ENCODE measurements at places on chromosomes 1 and 21. TPM values are rescaled to one million over a fixed set of nuclear protein-coding genes. Genes with fewer than 3 reads are reported as not detected.

- no peak overlapping the region for H3K27ac ChIP-seq
- H3K27me3 ChIP-seq: no peaks in the 10 kb centered on the region
- no peak for DNase-seq
- H3K4me3 ChIP-seq: no peak overlapping the region
- H3K4me1 ChIP-seq: no peaks in the 10 kb centered on the region
Measured at GRCh38 chr1:243393096-243393495, 137.3 kb downstream of the SDCCAG8 start.

DNA sequence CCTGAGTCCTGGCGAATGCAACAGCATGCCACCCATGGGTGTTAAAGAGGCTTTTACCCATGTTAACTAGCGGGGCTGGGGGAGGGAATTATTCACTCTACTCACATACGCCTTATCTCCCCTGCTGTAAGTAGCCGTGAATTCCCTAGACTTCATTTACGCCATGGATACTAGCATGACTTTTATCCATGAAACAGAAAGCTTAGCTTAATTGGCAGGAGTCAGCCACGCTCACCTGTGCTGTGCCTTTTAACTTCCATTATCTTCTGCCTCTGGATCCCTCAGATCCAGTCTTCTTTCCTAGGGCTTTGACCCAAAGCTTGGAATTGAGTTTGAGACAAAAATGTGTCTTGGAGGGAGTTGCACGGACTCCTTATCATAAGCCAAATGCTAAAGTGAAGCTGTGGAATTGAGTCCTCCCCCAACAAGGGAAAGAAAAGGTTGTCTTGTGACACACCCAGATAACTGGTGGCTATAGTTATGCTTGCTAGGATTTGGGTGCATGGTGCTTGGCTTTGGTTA lies 9.7 kb upstream of the NASP start:
- H3K4me1 ChIP-seq: no peaks in the 10 kb centered on the region
- no peak overlapping the region for H3K4me3 ChIP-seq
- no peak for DNase-seq
- H3K27me3 ChIP-seq: no peaks in the 10 kb centered on the region
- no peak overlapping the region for H3K27ac ChIP-seq

- no peaks in the 10 kb centered on the region for H3K4me1 ChIP-seq
- no peak overlapping the region for H3K4me3 ChIP-seq
- no peaks in the 10 kb centered on the region for H3K27me3 ChIP-seq
- no peak for DNase-seq
- H3K36me3 ChIP-seq: no peaks in the 10 kb centered on the region
Measured at GRCh38 chr1:205585835-205586785, 45.7 kb downstream of the ELK4 start.

DNA sequence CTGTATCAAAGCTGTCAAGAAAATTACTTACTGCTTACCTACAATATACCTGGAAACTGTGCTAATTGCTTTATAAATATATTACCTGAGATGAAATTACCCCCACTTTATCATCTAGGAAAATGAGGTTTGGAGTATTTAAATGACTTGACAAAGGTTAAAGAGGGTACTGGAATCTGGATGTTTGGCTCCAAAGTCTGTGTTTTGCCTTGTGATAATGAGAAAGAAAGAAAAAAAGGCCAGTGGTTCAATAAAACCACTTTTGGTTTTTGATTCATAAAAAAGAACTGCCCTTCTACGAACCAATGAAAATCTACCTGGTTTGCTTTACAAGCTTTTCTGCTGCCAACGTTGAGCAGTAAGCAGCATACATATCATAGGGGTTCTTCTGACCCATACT lies 61.3 kb upstream of the MUTYH start:
- H3K27me3 ChIP-seq: no peaks in the 10 kb centered on the region
- no peaks in the 10 kb centered on the region for H3K36me3 ChIP-seq
- H3K4me1 ChIP-seq: no peaks in the 10 kb centered on the region
- no peak overlapping the region for H3K27ac ChIP-seq

DNA sequence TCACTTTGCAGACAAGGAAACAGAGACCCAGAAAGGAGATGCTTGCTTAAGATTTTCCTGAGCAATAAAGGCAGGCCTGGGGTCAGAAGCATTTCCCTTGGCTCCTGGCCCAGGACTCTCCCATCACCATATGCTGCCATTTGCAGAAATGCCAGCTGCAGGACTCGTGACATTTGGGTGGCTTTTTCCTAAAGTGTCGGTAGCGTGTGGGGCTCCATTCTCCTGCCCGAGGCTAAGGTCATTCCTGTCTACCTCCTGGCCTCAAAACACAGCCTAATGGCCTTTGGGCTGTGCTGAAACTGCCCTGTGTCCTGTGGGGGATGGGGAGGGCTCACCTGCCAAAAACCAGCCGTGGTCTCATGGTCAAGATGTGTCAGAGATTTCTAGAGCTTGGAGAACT lies 216.1 kb upstream of the EDN2 start:
- H3K36me3 ChIP-seq: no peaks in the 10 kb centered on the region
- H3K27ac ChIP-seq: no peak overlapping the region
- no peak for DNase-seq
- H3K4me1 ChIP-seq: no peaks in the 10 kb centered on the region
- no peak overlapping the region for H3K4me3 ChIP-seq

GRCh38 chr1:2045468-2046173 lies 4.6 kb upstream of the PRKCZ start:
- no peak overlapping the region for H3K4me3 ChIP-seq
- no peak overlapping the region for H3K27ac ChIP-seq
- H3K4me1 ChIP-seq: peaks cover 18% of the 10 kb centered on the region
- peak; percentile 22 for DNase-seq
- no peaks in the 10 kb centered on the region for H3K36me3 ChIP-seq
- peaks cover 2% of the 10 kb centered on the region for H3K27me3 ChIP-seq

The OXCT2 gene
- total RNA-seq: 0.98 TPM

GRCh38 chr1:214295934-214296333 lies 15.0 kb downstream of the SMYD2 start:
- peak; percentile 67 for DNase-seq
- no peak overlapping the region for H3K27ac ChIP-seq

DNA sequence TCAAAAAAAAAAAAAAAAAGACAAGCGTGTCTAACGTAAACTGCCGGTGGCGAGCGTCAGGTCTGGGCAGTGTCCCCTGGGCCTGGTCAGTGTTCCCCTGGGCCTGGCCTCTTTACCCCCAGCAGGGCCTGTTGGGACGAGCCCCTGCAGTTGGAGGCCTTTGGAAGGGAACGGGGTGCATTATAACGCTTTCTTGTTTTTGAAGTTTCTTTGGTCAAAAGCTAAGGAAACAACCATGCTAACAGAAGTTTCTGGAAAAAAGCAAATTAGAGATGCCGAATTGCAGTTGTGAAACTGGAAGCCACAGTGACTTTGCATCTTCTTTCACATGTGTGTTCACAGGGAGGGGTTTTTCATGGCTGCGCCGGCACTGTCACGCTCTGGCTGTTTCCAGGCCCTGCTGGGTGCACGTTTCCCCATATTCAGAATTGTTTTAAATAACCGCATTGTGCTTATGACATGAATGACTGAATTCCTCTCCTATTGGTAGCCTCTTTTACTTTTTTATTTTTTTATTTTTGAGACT lies 16.0 kb downstream of the RRP1 start:
- no peak overlapping the region for H3K27ac ChIP-seq
- H3K36me3 ChIP-seq: peaks cover 9% of the 10 kb centered on the region
- H3K27me3 ChIP-seq: no peaks in the 10 kb centered on the region

DNA sequence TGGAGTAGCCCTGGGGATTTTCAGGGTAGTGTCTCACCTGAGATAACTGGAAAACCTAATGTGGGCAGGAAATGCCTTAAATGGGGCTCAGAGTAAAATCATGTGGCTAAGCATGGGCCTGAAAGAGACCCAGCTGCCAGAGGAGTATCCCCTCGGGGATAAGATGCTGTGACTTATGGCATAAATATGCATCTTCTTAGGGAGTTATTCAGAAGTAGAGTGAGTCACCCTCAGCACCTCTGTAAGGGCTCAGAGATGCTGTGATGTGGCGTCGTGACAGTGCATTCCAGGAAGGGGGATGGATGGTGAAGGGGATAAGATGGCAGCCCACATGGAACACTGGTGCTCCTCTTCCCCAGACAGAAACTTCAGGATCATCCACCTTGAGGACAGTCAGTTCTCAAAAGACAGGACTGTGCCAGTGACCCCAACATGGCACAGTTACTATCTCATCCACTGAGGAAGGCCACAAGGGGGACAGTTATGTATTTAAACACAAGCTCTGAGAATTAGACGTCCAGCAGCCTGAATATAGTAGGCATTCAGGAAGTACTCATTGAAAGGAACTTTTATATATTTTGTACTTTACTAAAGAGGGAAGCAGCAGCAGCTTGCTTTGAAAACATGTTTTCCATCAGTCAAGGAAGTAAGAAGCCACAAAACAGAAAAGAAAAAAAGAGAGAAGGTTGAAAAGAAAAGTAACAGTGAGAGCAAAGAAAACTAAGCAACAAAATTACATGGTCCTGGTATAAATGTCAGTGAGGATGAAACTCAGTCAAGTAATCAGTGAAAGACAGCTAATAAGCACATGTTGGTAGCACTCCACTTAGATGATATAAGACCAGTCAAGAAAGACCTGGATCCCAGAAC lies 8.3 kb downstream of the IL24 start:
- no peaks in the 10 kb centered on the region for H3K4me1 ChIP-seq
- H3K4me3 ChIP-seq: no peak overlapping the region
- no peak overlapping the region for H3K27ac ChIP-seq
- H3K27me3 ChIP-seq: no peaks in the 10 kb centered on the region
- DNase-seq: no peak

- no peaks in the 10 kb centered on the region for H3K27me3 ChIP-seq
- peak overlapping the region; percentile 33 for H3K27ac ChIP-seq
- no peak overlapping the region for H3K4me3 ChIP-seq
Measured at GRCh38 chr1:56922507-56922906, 43.3 kb downstream of the C8B start.

DNA sequence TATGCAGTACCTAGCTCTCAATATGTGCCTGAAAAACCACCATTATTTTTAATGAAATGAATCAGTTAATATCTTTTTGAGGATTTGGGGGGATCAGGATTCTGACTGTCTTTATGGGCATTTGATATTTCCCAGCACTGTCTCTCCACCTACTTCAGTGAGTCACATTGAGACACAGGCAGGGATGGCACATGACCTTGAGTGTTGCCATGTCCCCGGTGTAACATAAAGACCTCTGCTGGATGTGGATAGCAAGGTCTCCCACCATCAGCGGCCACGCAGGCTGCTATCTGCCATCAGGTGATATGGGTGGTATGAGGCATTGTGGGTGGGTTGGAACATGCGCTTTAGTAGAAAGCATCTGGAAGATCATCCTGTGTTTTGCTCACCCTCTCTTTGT lies 103.2 kb downstream of the RGL1 start:
- no peak for DNase-seq
- H3K4me1 ChIP-seq: no peaks in the 10 kb centered on the region
- no peak overlapping the region for H3K4me3 ChIP-seq
- H3K27me3 ChIP-seq: no peaks in the 10 kb centered on the region
- H3K36me3 ChIP-seq: peaks cover 33% of the 10 kb centered on the region

DNA sequence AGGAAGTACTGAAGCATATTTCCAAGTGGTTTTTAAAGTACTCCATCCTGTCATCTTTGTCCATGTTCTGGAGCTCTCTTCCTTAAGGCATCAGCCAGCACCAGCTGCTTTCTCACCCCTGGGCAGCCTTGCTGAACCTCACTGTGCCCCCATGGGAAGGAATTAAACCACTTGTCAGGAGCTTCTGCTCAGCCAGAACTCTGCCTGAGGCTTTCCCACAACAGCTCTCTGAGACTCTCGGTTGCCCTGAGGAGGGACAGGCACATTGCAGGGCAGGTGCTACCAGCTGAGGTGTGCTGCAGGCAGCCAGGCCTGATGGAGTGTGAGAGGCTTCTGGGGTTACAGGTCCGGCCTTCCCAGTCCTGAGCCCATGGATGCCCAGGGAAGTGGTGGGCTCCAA lies 30.9 kb downstream of the FAM163A start:
- H3K4me1 ChIP-seq: no peaks in the 10 kb centered on the region
- DNase-seq: no peak
- no peaks in the 10 kb centered on the region for H3K27me3 ChIP-seq
